ENCODE measurements at places on chromosomes 7 and 10.

GRCh38 chr7:5139998-5140397 lies 50.0 kb upstream of the WIPI2 start:
- no peak for DNase-seq

DNA sequence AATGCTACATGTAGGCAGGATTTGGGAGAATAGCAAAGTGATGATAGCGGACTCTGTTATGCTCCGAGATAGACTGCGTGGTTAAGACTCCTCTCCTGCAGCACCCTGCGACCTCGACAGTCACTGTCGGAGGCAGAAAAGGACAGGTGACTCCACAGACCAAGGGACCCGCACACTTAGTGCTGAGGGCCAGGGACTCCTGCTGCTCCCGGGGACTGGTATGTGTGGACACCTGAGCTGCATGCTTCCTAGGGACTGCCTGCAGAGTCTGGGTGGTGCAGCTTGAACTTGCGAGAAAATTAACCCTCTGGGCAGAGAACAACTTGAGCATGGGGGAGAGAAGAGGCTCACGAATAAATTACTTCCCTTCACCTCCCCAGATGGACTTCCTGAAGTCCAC lies 407.1 kb upstream of the PFKP start:
- DNase-seq = no peak

DNA sequence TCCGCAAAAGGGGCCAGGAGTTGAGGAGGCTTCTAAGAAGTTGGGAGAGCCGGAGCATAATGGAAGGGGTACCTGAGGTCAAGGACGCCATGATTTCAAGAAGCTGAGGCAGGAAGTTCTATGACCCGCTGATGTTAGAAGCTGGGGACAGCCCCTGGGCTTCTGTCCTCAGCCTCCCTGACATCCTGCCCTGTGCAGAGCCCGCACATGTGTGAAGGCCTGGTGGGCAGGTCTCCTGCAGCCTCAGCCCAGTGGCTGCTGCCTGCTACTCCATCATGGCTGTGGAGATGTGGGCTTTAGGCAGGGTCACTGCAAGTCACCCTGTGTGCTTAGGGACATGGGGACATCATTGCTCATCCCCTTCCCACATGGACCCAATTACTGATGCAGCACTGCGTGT lies 53.8 kb upstream of the PCBD1 start:
- DNase-seq = no peak

DNA sequence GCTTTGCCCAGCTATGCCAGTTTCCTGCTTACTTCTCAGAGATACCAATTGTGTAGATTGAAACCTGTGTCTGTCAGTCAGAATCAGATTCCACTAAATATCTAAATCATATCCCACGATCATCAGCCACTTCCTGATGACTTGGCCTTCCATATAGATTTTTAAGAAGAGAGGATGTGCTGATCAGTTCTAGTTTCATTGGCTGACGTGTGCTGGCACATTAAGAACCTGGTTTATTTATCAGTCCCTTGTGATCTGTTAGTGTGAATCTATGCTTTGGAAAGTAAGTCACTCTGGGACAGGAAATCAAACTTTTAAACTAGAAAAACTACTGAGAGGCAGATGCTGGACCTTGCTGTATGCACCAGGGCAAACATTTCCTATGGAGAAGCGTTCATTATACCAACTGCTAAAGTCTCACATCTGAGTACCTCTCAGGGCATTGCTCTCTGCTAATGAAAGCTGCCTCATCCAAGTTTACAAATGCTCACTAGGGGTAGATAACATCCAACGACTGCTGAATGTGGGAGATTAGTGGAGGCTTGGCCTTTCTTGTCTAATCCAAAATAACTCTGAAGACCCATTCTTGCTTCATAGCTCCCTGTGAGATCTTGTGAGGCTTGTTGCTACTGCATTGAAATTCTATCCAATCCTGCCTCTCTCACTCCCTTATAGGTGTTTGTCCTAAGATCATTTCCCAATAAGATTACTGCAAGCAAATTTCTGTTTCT lies 109.1 kb downstream of the ARL4A start:
- DNase-seq = no peak

DNA sequence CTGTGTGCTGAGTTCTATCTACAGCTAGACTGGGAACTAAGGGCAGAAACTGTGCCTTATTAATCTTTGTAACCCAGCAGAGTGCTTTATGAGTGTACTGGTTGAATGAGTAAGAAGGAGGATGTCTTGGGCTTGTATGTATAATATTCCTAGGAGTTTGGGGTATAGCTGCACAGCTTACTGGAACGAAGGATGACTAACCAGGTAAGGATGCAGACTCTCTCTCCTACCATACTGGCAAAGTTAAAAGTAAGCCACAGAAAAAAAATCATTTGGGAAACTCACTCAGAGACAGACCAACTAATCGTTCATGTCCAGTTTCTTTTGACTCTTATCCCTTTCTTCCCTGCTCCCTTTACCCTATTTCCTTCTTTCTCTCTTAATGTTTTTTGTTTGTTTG lies 1.4 kb upstream of the DHTKD1 start:
- peak; percentile 46 for DNase-seq

DNA sequence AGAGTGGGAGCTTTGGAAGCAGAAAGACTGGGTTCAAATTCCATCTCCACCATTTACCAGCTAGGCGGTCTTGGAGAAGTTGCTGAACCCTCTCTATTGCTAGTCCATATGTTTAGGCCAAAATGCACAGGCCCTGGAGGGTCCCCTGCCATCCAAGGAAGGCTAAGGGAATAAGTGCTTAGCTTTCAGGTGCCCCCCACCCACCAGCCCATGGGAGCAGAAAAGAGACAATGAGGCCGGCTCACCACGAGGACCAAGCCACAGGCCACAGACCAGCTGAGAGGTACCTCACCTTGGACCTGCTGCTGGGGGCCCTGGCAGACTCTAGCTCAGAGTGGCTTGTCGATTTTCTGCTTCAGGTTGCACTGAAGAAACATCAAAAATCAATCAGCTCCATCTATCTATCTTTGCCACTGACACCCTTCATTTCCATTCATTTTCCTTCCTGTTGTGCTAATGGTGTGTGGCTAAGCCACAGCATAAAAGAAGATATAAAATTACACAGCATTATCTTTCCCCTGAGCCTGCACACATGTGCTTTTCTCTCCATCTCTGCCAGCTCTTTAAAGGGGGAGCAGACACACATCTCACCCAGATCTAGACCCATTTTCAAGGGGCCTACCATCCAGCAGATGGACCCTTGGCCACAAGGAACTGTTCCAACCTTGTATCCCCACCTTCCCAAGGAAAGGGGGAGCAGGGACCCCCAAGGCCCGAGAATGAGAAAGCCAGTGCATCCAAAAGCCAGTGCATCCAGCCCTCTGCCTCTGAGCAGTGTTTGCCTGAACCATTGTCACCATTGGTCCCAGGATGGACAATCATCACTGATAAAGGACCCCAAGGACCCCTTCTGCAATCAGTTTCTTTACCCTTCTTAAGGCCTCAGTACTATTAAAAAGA lies 65.4 kb downstream of the GRID1 start:
- DNase-seq = no peak

- no peak for DNase-seq
Measured at GRCh38 chr7:152591976-152592375, 84.0 kb downstream of the XRCC2 start.

GRCh38 chr7:106290319-106290718 lies 5.5 kb upstream of the NAMPT start:
- DNase-seq = no peak

GRCh38 chr10:108757946-108758345 lies 1165.4 kb downstream of the XPNPEP1 start:
- DNase-seq = no peak

GRCh38 chr10:113226831-113227445 lies 276.9 kb downstream of the TCF7L2 start:
- no peak for DNase-seq

GRCh38 chr7:8751557-8752231 lies 318.3 kb downstream of the NXPH1 start:
- DNase-seq = no peak

DNA sequence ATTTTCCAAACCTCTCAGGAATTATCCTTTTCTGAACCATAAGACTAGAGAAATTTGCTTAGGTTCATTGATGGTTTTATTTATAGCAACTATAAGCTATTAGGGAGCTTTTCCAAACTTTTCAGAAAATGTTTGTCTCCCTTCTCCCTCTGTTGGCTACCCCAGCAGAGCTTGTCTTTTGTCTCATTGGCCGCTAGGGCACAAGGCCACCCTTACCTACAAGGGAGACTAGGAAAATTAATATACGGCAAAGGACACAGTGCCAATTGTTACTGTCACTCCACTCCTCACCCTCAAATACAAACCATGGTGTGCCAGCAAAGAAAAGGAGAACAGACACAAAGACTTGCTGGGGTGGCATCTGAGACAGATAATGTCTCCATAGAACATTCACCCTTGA lies 471.4 kb downstream of the XPNPEP1 start:
- no peak for DNase-seq

DNA sequence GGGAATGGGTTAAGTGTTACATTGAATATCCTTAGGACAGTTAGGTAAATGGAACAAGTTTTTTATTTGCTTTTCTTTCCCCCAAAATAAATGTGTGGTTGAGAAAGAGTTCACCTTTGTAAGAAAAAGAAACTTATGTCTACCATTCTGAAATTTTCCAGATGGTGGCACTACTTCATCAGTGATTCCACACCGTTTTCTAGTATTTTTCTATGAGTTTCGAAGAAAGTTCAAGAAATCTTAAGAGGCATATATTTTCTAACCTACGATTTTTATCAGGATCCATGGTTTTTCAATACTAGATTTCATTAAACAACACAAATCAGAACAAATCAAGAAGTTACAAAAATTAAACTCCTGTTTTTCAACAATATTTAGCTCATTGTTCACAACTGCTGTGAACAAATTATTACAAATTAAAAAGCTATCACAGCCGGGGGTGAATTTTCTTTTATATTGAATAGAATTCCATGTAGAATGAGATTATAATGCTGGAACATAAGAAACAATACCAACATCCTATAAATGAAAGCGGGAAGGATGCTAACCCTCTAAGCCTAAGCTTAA lies 163.1 kb upstream of the NPVF start:
- DNase-seq = peak; percentile 48

DNA sequence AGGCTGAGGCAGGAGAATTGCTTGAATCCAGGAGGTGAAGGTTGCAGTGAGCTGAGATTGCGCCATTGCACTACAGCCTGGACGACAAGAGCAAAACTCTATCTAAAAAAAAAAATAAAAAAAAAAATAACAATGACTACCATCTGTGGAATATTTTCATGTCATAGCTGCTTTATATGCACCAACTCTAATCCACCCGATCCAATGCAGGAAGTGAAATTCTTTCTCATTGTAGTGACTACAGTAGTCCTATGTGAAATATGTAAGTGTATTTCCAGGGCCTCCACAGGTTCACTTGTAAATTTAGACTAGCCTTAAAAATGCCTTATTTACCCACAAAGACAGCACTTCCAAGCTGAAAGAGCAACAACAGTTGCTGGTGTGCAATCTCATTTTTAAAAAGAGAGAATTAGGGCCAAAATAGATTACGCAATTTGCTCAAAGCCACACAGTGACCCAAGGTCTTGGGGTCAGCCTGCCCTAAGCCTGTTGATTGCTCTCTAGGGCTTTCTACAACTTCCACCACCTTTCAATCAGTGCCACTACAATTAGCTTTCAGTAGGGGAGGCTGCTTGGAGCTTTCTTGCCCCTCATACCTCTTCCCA lies 25.8 kb upstream of the EGFR start:
- DNase-seq = no peak

- no peak for DNase-seq
Measured at GRCh38 chr10:78821052-78821451, 247.7 kb upstream of the ZMIZ1 start.

GRCh38 chr7:141874787-141875186 lies 33.5 kb upstream of the PRSS37 start:
- no peak for DNase-seq

- no peak for DNase-seq
Measured at GRCh38 chr7:50791363-50791937, 8.8 kb upstream of the GRB10 start.

GRCh38 chr10:73836427-73836980 lies 25.1 kb upstream of the NDST2 start:
- no peak for DNase-seq

DNA sequence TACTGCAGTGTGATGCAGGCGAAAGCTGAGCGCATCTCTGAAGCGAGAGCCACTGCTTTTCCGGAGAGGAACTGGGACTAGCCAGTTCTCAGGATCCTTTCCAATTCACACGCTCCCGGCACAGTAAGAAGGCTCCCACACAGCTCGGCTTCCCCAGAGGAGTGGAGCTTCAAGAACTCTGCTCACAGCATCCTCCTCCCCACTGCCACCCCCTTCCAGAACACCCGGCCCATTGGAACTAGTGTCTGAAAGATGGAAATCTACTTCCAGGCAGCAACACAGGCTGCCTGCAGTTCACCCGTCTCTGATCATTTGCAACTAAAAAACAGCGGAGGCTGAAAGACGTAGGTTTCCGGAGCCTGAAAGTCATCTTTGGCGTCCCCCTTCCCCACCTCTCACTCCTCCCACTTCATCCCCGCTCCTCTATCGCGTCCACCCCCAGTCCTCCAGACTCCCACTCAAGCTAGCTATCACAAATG lies at the start of gene DGKB:
Gene DGKB, minus strand, starts transcription at position 163 of the 479 bp plus-strand sequence.
- DNase-seq = peak; percentile 72

- DNase-seq = no peak
Measured at GRCh38 chr10:97711640-97712572, 1.6 kb upstream of the MARVELD1 start.

DNA sequence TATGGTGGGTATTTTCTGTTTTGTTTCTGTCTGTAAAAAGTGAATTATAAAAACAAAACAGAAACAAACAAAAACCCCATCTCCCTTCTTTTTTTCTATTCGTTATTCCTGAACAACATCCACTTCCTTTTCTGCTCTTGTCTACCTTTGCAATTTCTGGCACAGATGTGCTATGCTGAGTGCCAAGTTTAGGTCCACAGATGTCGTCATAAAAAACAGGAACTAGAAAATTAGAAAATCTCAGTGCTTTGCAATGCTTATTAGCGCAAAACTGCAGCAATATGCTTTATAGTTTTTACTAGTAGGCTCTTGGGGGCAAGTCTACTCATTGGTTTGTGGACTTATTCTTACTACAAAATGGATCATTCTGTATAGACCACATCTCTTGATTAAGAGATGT lies 94.2 kb upstream of the PRKCQ start:
- DNase-seq = no peak

GRCh38 chr7:83695128-83695960 lies 46.4 kb upstream of the SEMA3E start:
- no peak for DNase-seq

DNA sequence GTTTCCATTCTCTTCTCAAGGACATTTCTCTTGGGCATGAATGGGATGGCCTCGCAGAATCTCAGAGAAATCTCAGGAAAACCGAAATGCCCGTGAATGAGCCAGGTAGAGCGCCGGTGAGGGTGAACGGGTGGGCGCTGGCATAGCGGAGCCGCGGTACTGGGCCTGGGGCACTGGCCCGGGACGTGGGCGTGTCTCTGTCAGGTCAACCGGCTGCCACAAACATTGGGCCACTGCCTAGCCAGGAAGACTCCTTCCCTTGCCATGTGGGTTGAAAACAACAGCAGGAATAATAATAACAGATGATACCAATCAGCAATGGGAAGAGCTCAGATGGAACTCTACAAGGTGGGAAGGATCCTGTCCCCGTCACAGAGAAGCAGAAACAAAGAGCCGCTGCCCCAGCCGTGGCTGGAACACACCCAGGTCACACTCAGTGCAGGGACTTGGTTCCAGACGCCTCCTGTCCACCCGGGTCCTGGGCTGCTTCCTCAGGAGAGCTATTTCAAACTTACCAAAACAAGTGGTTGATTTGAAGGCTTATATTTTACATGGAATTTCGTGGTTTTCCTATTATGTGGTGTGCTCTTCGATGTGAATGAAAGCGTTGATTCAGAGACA lies 51.1 kb upstream of the EBF3 start:
- DNase-seq = no peak

GRCh38 chr10:780536-781524 lies 91.4 kb upstream of the DIP2C start:
- no peak for DNase-seq

All from GM03348 (cell line).